ENCODE measurements at places on chromosomes 4 and X.

GRCh38 chrX:133685822-133686221 lies 270.5 kb upstream of the GPC4 start:
- no peak for DNase-seq

DNA sequence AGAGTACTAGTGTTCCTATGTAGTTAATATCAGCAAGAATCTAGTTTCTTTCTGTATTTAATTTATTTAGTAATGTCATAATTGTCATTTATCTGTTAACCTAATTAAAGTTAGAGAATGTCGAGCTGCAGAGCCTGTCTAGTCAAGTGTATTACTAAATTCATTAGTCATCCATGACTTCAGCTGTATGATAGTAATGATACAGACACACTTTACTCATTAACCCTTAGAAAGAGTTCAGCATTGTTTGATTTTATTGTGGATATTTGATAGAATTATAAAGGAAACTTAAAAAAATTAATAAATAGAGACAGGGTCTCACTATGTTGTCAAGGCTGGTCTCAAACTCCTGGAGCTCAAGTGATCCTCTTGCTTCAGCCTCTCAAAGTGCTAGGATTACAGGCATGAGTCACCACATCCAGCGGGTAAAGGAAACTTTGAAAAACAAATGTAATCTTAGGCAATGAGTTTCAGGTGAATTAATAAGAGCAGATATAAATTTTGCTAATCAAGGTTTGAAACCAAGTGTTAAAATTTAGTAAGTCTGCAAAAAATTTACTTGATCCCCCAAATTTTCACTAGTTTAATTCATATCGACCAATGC lies 110.6 kb downstream of the ANK2 start:
- no peak for DNase-seq

DNA sequence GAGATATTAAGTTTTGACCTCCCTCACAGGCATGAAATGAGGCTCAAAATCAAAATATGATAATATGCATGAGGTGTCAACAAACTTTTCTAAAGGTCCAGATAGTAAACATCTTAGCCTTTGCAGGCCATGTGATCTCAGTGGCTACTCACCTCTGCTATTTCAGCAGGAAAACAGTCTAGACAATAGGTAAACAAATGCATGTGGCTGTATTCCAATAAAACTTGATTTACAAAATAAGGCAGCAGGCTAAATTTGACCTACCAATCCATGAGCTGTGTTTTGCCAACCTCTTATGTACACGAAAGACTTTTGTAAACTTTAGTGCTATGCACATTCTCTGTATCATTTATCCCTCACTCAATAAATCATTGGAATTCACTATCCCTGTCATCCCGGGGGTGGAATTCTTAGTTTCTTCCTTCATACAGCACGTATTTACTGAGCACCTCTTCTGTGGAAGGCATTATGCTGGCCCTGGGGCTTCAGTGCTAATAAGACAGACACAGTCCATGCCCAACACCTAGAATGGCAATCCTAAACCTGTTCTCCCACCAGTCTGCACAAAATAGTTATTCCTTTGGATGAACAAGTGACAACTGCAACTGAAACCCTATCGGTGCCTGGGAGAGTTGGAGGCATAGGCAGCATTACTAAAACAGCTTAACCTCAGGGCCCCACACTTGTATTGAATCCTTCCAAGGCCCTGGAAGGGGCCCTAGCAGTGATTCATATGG lies 19.9 kb downstream of the MAGEB17 start:
- DNase-seq = no peak

GRCh38 chr4:33751050-33751449 lies 2493.3 kb downstream of the ARAP2 start:
- no peak for DNase-seq

DNA sequence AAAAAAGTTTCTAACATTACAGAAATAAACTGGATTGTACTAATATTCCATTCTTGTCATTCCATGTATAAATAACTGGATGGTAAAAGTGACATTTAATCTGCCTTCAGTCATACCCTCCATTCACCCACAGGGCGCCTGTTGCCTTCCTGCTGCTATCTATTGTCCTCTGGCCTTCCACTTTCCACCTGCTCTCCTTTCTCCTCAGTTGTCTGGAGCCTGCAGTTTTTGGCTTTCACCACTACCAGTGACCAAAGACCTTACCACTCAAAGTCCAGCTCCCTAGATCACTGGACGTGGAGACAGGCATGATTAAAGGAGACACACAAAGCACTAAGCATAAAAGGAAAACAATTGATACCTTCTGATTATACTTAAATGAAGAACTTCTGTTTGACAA lies 46.2 kb upstream of the NHS start:
- no peak for DNase-seq

- DNase-seq = no peak
These were observed 475.3 kb downstream of the ADGRL3 start for GRCh38 chr4:61675464-61675863.

DNA sequence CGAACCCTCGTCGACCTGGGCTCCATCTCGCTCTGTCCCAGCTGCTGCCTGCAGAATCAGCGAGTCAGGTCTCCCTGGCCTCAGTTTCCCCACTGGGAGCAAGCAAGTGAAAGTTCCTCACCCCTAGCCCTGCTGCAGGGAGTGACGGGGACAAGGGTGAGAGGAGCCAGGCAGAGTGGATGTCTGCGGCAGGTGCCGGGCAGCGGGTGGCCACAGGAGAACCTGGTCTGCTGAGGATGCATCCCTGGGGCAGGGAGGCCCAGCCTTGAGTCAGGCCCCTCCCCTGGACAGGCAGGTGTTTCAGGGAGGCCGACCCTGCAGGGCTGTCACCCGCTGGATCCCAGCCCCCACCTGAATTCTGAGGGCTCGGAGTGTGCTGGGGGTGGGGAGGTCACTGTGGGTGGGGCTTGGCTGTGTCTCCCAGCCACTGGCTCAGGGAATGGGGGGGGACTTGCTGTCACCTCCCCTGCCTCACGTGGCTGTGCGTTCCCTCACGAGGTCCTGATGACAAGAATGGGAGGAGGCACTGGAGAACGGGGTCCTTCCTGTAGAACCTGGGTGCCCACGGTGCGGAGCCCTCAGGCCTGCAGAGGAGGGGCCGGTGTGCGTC lies 33.2 kb downstream of the LRPAP1 start:
- DNase-seq = no peak

GRCh38 chr4:99002279-99002678 lies 6.8 kb downstream of the METAP1 start:
- DNase-seq = no peak

DNA sequence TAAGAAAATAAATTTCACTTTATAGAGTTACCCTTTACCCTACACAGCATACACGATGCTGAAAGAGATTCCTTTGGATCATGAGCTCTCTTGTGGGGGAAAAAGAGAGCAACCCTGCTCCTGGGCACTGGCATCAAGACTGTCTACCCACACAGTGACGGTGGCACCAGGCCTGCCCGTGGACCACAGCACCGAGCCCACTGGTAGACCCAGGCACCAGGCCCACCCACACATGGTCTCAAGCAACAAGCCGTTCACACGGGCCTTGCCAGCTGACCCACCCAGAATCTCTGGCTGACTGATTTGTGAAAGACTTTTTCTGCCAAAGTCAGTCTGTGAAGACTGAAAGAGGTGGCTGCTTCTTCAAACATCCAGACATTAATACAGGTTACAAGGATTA lies 6.7 kb downstream of the CFI start:
- DNase-seq = no peak

- no peak for DNase-seq
These were observed 97.9 kb downstream of the FRMPD4 start for GRCh38 chrX:12236156-12236555.

DNA sequence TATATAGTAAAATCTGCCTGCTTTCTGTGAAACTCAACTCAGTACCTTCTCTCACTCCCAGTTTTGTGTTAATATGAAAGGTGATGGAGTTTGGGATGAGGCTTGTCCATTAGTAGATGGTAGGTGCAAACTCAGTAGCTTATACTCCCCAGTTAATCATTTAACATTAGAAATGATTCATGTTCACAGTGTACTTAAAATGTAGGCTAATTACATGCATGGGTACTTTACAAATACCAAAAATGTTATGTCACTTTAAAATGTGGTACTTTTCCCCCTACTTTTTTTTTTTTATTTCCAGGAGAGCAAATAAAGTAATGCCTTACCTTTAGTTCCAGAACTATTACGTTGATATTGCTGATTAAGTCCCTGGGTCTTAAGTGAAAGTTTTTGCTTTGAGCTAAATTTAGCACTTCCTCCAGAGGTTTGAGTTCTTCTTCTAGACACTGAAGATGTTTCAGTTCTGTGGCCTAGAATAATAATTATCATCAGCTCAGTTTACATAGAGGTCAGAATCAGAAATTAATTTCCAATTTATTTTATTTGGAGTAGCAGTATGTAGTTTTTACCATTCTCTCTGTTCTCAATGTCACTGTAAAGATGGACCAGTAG lies 3.0 kb downstream of the IL2 start:
- DNase-seq = no peak

- DNase-seq = peak; percentile 20
These were observed 56.3 kb upstream of the ATP6AP2 start for GRCh38 chrX:40524423-40524822.

DNA sequence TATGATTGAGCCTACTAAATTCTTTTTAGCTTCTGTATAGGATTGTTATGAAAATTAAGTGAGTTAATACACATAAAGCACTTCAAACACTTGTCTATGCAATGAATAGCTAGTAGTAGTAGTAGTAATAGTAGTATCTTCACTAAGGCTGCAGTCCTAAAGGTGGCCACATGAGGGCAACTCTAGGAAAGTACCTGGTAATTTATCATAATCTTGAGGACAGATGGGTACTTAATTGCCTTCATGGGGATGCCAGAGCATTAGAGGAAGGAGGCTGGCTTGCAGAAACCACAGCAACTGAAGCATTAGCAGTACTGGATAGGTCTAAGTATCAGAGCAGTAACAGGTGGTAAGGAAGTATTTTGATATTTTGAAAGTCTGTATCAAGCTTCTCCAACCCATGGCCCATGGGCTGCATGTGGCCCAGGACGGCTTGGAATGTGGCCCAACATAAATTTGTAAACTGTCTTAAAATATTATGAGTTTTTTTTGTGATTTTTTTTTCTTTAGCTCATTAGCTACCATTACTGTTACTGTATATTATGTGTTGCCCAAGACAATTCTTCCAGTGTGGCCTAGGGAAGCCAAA lies 17.3 kb downstream of the NIPAL1 start:
- DNase-seq = peak; percentile 62

GRCh38 chrX:37825215-37825842 lies 22.0 kb downstream of the DYNLT3 start:
- DNase-seq = peak; percentile 62

DNA sequence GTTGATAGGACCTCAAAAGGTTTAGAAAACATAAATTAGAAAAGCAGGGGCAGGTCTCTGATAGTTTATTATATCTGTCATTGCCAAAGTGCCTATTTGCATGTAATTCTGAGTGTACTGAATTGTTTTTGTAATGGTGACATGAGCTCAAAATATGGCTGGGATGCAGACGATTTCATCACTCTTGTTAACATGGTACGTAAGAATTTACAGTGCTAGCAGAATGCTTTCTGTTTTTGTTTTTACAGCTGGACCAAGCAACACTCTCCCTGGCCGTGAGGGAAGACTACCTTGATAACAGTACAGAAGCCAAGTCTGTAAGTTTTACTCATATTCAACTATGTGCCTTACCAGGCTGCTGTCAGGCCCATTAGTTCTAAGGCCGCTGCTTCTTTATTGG lies 58.1 kb downstream of the PHEX start:
- peak; percentile 89 for DNase-seq

- no peak for DNase-seq
These were observed 19.3 kb upstream of the HTRA3 start for GRCh38 chr4:8250227-8250626.

DNA sequence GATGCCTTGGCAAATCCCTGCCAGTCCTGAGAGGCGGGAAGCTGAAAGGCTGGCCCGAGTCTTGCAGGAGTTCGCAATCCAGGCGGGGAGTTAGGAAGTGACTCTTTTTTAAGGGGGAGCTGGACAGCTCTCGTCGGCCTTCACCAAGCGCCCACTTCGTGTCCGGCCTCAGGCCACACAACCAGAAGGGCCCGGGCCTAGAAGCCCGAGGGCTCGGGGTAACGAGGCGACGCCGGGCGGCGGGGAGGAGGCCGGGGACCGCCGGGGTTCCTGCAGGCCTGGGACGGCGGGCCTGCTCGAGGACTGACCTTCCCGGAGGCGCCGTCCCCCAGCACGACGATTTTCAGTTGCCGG lies 395 bp downstream of the RAB28 start:
- DNase-seq = peak; percentile 73

- no peak for DNase-seq
These were observed 72.9 kb upstream of the MTM1 start for GRCh38 chrX:150495496-150495895.

DNA sequence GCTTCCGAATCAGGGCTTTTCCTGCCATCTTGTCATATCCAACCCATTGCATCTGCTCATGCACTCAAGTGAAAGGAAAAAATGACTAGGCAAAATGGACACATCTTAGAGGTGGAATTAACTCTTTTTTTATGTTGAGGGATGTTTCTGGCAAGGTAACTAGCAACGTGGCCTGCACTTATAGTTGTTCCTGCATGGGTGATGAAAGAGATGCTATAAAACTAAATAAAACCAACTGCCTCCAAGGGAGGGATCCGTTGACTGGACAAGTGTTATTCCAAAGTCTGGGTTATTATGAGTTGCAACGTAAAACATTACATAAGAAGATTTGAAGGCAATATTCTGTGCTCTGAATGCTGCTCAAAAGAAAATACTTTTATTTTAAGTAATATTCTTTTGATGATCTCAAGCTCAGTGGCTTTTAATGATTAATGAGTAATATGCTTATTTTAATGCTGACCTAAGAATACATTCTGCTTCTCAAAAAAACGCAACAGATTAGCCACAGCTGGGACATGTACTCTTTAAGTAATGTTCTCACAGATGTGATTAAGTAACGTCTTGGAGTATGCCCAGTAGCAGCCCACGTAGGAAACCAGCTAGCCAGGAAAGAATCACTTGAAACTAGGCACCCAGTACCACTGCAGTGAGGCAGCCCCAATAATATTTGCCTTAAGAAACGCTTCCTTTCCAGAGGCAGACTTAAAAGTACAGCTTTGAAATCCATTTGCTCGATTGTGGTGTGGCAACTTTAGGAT lies 27.4 kb downstream of the KLF3 start:
- peak; percentile 75 for DNase-seq

DNA sequence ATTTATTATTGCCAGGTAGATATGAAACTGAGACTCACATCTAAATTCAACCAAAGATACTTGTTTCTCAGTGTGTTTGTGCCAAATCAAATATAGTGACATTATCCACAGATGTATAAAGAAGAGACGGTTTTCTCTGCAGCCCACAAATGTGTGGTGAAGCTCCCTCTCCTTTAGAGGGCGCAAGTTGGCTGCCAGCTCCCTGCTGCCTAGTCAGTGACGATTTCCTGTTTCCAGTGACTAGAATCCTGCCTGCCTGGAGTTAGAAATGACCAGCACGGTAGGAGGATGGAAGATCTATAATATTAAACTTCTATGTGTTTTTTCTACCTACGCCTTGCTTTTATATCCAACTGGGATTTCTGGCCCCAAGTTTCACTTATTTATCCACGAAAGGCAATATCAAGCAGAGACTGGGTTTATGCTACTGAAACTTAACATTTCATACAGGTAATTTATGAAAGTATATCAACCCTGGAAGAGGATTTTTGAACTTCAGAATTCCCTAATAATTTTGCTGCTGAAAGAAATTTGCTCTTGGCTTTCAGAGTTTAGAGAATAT lies 1793.7 kb upstream of the TENM3 start:
- peak; percentile 0 for DNase-seq

- DNase-seq = peak; percentile 78
These were observed 178.6 kb upstream of the MAMLD1 start for GRCh38 chrX:150184491-150184890.

- peak; percentile 75 for DNase-seq
These were observed 40.8 kb downstream of the FAM241A start for GRCh38 chr4:112185740-112186670.

- DNase-seq = no peak
These were observed 38.6 kb downstream of the TNIP3 start for GRCh38 chr4:121125498-121125885.
